ENCODE measurements at places on chromosomes 7 and 10. TPM values are rescaled to one million over a fixed set of nuclear protein-coding genes. Genes with fewer than 3 reads are reported as not detected.

DNA sequence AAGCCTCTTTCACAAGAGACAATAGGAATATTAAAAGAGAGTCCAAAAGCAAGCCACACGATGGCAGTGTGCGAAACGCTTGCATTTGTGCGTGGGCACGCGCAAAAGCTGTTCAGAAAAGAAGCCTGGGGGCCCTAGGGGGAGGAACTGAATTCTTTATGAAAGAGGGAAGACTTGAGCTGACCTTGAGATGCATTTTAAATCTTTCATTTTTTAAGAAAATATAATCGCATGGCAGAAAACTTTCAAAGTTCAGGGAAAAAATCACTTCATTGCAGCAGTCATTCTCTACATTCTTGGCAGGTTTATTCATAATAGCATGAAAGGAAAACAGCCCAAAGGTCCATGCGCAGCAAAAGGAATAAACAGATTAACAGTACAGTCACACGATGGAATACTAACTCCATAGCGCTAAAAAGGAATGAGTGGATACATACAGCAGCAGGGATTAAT, 206.5 kb upstream of the PRKCQ start:
- no peak for DNase-seq

PALD1 gene
- 5.5 TPM for total RNA-seq

TMEM229A gene
- total RNA-seq = not detected

DNA sequence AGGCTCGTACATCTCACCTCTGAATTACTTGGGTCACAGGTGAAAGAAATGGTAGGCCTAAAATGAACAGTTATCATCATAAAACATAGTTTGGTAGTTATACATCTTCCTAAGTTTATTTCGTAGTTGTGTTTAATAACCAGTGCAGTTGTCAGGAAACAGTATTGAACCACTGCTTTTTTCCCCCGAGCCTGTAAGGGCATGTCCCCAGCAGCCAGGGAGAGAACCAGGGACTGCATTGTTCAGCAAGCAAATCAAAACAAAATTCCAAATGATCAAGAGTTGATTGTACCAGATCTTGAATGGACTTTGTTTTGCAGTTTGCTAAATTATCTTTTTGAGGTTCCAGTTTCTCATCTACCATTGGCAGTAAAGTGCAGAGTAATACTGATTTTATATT, 2.4 kb downstream of the EIF4H start:
- DNase-seq = no peak

GRCh38 chr7:50217821-50218281, 86.7 kb upstream of the IKZF1 start:
- DNase-seq = no peak

Data from heart left ventricle (tissue), 16 donors.